ENCODE measurements at places on chromosomes 3 and 15.
A peak's percentile ranks its signal among the peaks of the same experiment; 100 is the strongest.

DNA sequence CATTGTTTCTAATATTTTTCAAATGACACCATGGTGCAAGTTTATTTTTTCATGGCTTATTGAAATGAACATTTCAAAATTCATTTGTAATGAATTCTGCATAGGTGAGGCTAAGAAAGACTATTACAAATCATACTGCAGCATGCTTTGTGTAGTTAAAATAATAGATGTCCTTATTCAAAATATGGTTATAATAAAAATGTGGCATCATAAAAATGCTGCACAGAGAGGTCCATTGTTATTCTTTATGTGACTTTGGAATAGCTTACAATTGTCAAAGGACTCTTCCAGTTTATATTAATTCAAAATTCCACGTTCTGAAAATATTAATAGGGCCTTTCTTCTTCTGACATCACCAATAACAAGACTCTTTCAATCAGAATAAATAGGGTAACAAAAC lies 222.7 kb downstream of the GAP43 start:
- no peak for DNase-seq

DNA sequence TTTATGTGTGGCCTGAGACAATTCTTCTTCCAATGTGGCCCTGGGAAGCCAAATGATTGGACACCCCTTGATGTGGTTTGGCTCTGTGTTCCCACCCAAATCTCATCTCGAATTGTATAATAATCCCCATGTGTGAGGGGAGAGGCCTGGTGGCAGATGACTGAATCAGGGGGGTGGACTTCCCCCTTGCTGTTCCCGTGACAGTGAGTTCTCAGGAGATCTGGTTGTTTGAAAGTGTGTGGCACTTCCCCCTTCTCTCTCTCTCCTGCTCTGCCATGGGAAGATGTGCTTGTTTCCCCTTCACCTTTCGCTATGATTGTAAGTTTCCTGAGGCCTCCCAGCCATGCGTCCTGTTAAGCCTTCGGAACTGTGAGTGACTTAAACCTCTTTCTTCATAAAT lies 60.1 kb upstream of the PARL start:
- DNase-seq, result no peak

DNA sequence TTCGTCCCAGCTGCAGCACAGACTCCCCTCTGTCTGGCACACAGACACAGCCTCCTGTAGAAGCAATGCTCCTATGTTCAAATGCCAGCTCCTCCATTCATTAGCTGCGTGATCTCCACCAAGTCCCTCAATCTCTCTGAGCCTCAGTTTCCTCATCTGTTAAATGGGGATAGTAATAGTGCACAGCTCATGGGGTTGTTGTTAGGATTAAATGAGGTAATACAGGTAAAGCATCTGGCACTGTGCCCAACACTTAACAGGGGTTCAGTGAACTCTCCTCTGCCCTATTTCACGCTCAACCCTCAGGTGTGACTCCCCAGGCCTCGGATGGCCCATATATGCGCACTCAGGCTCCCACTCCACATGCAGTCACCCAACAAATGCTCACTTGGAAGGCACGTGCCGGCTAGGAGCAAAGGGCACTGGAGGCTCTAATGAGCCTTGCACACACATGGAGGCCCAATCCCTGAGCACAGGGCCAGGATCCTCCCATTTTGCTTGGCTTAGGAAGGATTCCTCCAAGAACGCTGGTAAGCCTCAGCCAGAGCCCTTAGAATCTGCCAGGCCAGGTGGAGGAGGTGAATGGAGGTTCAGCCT lies 176.0 kb upstream of the LINGO1 start:
- no peak for DNase-seq

- no peak for DNase-seq
These were observed 514.2 kb upstream of the BCHE start for GRCh38 chr3:166351461-166351860.

DNA sequence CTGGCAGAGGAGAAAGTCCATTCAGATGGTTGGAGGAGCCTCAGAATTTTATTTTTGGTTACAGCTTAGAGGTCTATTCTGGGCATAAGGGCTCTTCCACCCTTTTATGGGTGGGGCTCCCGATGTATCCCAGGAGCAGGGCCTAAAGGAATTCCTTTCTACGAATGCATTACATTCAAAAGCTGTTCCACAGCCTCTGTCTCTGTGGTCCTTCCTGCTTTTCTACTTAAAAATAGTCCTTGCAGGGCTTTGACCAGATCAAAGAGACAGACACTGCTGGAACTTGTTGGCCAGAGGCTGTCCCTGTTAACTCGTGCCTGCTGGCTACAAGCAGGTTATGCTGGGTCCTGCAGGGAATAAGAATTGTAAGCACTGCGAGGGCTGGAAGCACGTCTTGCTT lies 14.4 kb upstream of the NOX5 start:
- DNase-seq, result no peak

DNA sequence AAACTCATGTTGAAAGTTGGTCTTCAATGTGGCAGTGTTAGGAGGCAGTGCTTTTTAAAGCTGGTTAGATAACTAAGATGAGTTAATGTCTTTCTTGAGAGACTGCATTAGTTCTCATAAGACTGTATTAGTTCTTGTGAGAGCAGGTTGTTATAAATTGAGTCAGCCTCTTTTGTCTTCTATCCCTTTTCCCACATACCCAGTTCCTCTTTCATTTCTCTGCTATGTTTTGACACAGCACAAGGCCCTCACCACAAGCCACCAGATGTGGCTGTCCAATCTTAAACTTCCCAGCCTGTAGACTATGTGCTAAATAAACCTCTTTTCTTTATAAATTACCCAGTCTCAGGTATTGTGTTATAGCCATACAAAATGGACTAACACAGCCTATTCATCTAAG lies 94.6 kb upstream of the SNTN start:
- no peak for DNase-seq

- DNase-seq, result no peak
These were observed 1.6 kb upstream of the GOLM2 start for GRCh38 chr15:44286814-44287452.

DNA sequence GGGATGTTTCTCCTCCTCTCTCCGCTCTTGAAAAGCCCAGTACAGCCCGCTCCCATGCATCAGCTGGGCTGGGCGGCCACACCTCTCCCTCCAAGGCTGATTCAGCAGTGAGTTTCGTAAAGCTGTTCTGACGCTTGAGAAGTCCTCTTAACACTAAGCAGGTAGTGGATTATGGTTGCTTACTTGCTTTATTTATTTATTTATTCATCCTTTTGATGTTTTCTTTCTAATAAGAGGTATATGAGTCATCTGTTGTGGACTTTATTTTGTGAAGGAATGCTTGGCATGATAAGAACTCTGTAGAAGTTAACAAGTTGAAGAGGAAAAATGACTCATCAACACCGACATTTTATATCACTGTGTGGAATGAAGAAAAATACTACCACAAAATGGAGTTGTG lies 285.0 kb downstream of the SQOR start:
- DNase-seq, result no peak

DNA sequence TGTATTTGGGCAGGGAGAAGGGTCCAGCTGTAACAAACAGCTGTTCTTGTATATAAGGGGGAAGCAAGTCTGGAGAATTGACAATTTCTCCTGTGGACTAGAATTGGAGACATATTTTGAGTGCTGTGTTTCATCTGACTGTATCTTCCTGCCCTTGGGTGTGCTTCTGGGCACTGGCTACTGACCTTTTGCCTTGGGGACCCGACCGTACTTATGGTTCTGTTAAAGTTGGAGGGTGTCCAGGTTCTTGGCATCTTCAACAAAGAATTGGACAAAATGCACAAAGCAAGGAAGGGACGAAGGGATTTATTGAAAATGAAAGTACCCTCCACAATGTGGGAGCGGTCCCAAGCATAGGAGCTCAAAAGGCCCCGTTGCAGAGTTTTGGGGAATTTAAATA lies 31.0 kb downstream of the MAP2K1 start:
- DNase-seq, result no peak

- no peak for DNase-seq
These were observed 252.7 kb upstream of the ICE2 start for GRCh38 chr15:60731583-60732130.

- DNase-seq, result no peak
These were observed 22.5 kb downstream of the POPDC2 start for GRCh38 chr3:119637679-119638477.

GRCh38 chr3:141412087-141412935 lies 44.0 kb downstream of the ZBTB38 start:
- DNase-seq, result peak; percentile 28

DNA sequence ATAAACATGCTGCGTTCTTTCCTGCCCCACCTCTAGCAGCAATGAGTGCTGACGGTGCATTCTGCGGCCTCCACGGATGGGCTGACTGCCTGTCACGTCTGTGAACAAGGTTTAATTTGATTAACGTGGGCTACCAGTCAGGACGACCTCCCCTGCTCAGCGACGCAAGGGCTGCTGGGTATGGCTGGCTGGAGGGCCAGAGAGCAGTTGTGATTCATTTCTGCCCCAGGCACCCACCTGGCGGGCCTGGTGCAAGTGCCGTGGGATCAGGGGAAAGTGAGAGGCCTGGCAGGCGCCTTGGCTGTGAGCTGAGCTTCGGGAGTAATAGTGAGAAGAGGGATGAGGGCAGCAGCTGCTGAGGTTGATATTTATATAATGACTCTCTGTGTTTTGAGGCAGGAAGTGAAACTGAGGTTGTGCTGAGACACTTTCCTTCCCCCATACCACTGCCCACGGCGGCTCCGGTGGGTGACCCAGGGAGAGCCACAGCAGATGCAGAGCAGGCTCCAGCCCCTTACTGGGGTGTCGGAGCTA lies 190.4 kb upstream of the BCL6 start:
- no peak for DNase-seq

DNA sequence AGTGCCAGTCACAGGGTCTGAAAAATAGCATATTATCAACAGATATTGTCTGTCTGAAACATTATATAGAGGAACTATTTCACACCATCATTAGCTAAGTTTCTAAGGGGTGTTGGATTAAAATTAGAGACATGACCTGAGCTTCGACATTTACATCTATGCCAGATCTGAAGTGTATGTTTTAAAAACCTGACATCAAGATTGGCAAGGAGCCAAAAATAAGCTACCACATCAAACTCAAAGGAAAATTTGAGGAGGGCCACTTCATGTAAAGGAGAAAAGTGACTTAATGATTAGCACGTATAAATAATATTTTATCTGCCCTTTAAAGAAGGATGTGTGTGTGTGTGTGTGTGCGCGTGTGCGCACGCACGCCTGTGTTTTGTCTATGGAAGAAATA lies 752.0 kb upstream of the GRM7 start:
- no peak for DNase-seq

- DNase-seq, result no peak
These were observed 62.6 kb downstream of the CORO2B start for GRCh38 chr15:68641376-68641775.

DNA sequence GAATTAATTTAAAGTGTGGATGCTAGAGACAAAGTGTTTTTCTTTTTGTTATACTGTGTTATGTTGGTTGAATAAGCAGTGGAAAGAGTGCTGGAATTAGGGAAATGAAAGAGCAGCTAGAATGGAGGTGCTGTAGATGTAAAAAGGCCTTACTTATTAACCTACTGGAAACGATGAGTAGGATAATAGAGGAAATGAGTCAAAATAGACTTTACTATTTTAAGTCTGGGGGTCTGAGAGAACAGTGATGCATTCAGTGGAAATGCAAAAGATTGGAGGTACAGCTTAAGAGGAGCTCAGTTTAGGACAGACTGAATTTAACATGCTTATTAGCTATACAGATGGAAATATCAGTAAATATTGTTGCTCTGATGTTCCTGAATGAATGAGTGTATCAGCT lies 674.0 kb downstream of the OTOL1 start:
- no peak for DNase-seq

GRCh38 chr3:16132928-16133327 lies 41.6 kb upstream of the GALNT15 start:
- DNase-seq, result no peak

GRCh38 chr3:68860916-68861315 lies 71.4 kb downstream of the TAFA4 start:
- DNase-seq, result no peak

- no peak for DNase-seq
These were observed 177.5 kb upstream of the CGNL1 start for GRCh38 chr15:57198654-57199291.

DNA sequence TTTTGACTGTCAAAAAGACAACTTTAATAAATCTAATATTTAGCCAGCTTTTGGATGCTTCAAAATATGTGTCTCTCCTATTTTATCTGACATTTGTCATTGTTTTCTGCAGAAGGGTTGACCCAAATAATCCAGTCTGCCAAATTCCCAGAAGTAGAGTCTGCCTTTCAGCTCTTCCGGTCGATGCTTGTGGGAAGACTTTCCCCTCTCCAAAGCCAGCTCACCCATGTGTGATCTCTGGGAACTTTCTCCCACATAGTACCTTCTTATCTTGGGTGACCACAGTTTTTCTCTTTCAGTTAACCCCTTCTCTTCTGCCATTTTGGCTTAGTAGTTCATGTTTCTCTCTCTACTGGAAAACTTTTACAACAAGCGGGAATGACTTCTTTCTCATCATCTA lies 94.1 kb downstream of the ASB7 start:
- no peak for DNase-seq

DNA sequence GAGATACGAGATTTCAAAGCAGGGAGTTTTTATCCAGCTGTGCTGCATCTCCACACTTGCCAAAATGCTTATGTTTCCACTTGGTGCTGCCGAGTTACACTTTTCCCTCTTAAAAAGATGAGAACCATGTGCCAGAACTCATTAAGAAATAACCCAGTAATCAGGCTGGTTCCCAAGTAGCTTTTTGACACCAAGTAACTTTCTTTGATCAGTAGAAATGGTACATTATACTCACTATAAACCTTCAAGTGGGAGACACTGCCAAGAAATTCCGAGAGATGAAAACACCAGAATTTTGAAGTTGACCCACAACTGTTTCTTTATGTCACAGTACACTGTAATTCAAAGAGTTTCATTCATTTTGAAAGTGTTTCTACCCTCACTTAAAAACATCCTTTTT lies 164.6 kb upstream of the CCDC54 start:
- no peak for DNase-seq

GRCh38 chr15:92393071-92393979 lies at the start of gene ST8SIA2:
Gene ST8SIA2, plus strand, starts transcription at chr15:92393881. Its CDS starts 184 bp downstream, at chr15:92394065.
- DNase-seq, result no peak

All from activated T-cell treated with anti-CD3 and anti-CD28 coated beads for 4 hours (primary cell).